ENCODE measurements at places on chromosomes 4 and X.

GRCh38 chrX:19869193-19869592 is 18.2 kb downstream of the SH3KBP1 start:
- DNase-seq, result peak; percentile 39

DNA sequence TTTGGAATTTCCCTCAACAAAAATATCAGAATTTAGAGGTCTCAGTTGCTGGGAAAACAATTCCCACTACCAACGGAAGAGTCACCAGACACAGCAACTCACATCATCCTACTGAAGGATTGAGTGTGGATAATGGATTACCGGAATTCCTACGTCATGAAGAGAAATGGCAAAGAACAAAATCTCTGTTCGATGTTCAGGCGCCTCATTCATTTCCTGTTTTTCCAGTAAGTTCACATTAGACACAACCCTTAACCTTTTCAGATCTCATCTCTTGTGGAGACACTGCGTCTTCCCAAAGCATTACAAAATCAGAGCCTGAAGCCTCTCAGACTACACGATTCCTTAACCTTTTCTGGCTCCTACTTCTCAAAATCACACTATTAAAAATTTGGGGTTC is 58.5 kb upstream of the CPEB2 start:
- no peak for DNase-seq

DNA sequence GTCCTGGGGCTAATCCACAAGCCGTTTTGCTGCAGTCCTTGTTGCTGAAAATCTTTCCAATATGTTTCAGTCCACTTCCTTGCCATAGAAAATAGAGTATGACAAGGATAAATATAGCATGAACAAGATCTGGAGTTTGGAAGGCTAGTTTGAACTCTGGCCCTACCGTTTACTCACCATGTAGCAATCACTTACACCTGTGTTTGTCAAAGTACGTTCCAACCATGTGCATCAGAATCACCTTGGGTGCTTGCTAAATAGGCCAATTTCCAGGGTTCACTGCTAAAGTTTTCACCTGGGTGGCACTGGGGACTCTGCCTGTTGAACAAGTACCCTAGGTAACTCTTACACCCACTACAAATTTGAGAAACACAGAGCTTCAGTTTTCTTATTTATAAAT is 188.9 kb downstream of the ENOX2 start:
- DNase-seq, result no peak

GRCh38 chrX:130071611-130072344 is 38.5 kb downstream of the ELF4 start:
- no peak for DNase-seq

- DNase-seq, result no peak
Measured at GRCh38 chrX:129433461-129433860, 89.8 kb downstream of the SMARCA1 start.

DNA sequence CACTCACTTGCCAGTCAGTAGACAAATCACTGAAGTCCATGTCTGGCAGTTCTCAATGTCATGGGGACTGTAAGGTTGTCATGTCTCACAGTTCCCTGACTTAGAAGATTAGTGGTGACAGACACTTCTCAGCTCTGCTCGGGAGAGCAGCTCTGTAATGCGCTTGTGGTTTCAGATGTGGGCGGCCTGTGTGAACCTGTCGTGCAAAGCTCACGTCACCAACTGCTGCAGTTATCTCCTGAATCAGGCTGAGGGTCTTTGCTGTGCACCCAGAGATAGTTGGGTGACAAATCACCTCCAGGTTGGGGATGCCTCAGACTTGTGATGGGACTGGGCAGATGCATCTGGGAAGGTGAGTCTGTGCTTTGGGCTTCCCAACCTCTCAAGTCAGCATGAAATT is at the start of gene IL9R:
TSS of gene IL9R (plus strand) at position 261 of the 400 bp plus-strand sequence. CDS start at position 325, 64 bp downstream.
- DNase-seq, result peak; percentile 70
